ENCODE measurements at places on chromosomes 2 and 18.

GRCh38 chr18:55268628-55269275, 309.5 kb upstream of the CCDC68 start:
- DNase-seq = no peak

- no peak for DNase-seq
Observed at GRCh38 chr2:64629329-64629781, 24.4 kb downstream of the SERTAD2 start.

- no peak for DNase-seq
Observed at GRCh38 chr2:205014201-205014600, 468.9 kb downstream of the PARD3B start.

GRCh38 chr2:143477714-143478443, 348.7 kb downstream of the ARHGAP15 start:
- no peak for DNase-seq

DNA sequence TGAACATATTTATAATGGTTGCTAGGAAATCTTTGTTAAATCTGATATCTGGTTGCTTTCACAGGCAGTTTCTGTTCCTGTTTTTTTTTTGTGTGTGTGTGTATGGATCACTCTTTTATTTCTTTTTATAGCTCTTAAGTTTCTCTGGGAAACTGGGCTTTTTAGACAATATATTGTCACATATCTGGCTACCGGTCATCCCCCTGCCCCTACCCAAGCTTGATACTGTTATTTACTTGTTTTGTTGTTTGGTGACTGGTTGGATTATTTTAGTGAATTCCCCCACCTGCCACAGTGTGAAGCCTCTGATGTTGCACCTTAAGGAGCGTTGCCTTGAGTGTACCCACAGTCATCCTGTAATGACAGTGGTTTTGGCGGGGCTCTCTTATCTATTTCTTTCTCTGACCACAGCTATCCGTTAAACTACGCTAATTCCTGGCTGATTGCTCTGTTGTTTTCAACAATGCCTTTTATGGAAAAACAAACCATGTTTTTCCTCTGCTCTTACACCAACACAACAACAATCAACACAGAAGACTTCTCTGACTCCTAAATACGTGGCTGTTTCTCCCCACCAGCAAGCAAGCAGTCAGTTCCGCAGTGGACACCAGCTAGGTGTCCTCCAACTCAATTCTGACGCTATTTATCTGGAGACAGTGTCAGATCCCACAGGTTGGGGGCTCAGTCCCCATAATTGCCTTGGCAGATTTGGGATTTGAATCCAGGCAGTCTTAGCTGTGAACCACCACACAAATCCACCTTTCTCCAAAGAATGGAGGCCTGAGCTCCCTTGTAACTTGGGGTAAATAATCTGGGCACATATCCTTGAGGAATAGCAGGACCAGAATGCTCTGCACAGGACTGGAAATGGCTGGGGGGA, 10.9 kb downstream of the GNLY start:
- peak; percentile 69 for DNase-seq

GRCh38 chr2:99805930-99806476, 316.2 kb upstream of the REV1 start:
- DNase-seq = no peak

DNA sequence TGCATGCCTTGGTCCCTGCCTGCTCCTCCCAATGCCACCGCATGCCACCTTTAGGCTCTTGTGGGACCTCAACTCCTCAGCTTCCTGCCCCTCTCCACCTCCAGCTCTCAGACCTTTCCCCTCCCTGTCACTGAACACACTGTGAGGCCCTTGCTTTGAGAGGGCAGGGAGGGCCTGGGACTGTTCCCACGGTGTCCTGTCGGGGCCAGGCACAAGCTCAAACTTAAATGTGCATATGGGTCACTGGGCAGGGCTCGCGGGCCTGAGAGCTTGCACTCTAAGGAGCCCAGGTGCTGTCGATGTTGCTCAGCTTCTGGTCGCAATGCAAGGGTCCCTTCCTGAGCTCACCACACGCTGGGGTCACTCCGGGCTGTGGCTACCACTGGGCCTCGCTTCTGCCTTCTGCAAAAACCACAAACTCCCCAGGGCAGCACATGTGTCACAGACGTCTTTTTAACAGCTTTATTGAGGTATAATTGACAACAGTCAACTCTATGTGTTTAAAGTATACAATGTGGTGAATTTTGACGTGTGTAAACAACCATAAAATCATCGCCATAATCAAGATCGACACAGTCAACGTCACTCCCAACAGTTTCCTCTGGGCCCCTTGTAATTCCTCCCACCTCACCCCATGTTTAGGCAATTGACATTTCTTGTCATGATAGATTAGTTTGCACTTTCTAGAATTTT, 11.9 kb upstream of the B3GNT7 start:
- no peak for DNase-seq

- no peak for DNase-seq
Observed at GRCh38 chr2:149164296-149164695, 125.8 kb downstream of the LYPD6B start.

DNA sequence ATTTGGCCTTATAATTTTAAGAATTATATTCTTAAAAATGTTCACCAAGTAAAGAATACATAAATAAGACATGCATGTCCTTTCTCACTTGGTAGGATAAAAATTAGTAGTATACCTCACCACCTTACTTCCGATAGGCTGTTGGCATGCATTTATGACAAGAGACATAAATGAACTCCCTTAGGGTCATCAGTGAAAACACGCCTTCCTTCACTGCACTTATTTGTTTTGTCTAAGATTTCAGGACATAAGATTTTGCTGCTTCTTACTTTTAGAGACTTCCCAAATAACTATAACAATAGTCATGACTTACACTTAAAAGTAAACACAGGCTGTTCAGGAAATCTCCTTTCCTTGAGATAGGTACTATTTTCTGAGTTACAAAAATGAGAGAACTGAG, 661.3 kb upstream of the CNTNAP5 start:
- DNase-seq = no peak

- no peak for DNase-seq
Observed at GRCh38 chr2:28991021-28991420, 9.9 kb downstream of the TOGARAM2 start.

DNA sequence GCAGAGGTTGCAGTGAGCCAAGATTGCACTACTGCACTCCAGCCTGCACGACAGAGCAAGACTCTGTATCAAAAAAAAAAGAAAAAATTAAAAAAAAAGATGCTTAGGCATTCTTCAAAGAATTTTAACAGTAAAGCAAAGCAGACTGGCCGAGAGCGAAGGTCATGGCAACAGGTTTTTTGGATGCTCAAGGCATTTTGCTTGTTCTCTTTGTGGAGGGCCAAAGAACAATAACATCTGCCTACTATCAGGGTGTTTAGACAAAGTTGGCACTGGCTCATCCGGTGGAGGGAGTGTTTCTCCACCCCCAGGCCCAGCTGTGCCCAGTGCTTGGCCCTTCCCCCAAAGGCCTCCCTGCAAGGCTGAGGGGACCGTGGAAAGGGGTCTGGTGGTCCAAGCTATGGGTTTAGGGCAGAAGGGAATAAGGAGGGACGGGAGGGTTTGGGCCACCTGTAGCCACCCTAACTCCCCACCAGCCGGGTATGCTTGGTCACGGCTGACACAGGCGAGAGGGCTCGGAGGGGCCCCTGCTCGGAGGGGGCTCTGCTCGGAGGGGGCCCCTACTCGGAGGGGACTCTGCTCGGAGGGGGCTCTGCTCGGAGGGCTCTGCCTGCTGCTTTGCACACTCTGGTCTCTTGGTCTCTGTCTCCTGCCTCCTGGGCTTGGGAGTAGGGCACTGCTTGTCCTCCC, 26.7 kb upstream of the ALLC start:
- DNase-seq = no peak

DNA sequence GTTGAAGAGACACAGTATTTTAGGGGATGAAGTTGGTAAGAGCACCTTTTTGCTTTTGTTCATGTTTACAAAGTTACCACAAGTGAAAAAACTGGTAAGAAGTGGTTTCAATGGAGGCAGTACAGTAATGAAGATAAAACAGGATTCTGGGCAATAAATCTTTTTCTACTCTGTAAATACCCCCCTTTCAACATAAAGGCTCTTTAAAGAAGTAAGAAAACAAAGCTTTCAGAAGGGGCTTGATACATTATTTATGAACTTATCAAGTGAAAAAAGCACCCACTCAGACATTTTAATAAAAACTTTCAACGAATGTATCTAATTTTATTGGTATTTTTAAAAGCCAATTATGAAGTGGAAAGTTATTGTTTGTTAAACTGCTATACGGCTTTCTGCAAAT, 522.9 kb downstream of the ZEB2 start:
- DNase-seq = no peak

- no peak for DNase-seq
Observed at GRCh38 chr2:23502096-23502495, 117.1 kb downstream of the KLHL29 start.

- DNase-seq = no peak
Observed at GRCh38 chr2:141035846-141036420, 1094.9 kb downstream of the LRP1B start.

DNA sequence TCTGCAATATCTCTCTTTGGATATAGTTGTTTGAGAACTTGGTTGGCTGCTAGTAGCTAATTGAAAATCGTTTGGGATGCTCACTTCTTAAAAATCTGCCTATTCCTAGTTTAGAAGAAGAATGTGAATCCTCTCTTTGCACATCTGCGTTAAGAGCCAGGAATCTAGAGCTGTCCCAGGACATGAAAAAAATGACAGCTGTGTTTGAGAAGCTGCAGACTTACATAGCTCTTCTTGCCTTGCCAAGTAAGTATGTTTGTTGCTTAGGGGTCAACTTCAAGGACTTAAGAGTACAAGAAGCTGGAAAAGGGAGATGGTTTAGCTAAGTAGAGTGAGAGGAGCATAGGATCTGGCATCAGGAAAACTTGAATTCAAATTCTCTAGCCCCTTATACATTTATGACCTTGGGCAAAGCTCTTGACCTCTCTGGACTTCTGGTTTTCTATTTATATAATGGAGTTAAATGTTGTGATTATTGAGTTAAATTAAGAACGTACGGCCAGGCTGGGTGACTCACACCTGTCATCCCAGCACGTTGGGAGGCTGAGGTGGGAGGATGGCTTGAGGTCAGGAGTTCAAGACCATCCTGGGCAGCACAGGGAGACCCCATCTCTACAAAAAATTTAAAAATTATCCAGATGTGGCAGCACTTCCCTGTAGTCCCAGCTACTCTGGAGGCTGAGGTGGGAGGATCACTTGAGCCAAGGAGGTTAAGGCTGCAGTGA, 55.2 kb upstream of the STON1 start:
- no peak for DNase-seq

GRCh38 chr18:45713239-45713638, 10.7 kb upstream of the SLC14A1 start:
- DNase-seq = no peak

DNA sequence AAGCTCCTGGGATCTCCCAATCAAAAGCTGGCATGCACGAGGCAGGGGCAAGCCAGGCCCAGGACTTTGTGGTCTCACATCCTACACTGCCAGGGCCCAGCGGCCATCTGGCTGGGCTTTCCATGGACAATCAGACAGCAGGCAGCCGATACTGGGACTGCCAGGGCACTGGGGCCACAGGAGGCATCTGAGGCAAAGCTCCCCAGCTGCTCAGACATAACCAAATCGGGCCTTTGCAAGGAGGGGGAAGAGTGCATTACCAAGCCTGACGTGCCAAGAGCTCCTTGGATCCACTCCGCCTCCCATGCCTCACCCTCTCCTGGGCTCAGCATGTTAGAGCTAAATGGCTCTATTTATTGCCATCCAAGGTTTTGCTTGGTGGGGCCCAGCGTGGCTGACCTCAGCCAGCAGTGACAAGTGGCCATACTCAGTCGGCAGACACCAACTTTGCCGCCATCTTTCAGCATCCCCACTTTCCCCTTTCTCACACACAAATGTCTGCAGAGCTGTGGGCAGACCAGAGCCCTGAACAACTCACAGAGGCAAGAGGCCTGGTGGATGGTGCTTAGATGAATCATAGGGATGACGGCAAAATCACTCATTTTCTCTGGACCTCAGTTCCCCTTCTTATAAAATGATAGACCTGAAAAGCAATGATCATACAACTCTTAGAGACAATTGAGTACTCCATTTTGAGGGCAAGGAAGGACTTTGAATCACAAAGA, 200.8 kb downstream of the TTC32 start:
- DNase-seq = no peak

GRCh38 chr2:194090251-194090905, 1566.6 kb upstream of the SLC39A10 start:
- no peak for DNase-seq

GRCh38 chr2:238573065-238573778, 146.5 kb downstream of the ASB1 start:
- peak; percentile 6 for DNase-seq

DNA sequence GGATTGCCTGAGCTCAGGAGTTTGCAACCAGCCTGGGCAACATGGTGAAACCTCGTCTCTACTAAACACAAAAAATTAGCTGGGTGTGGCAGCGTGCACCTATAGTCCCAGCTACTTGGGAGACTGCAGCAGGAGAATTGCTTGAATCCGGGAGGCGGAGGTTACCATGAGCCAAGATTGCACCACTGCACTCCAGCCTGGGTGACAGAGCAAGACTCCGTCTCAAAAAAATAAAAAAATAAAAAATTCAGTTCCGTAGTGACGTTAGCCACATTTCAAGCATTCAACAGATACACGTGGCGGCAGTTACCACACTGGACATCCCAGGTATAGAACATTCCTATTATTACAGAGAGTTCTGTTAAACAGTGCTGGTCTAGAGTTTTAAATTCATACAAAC, 4.5 kb downstream of the KANSL3 start:
- no peak for DNase-seq

DNA sequence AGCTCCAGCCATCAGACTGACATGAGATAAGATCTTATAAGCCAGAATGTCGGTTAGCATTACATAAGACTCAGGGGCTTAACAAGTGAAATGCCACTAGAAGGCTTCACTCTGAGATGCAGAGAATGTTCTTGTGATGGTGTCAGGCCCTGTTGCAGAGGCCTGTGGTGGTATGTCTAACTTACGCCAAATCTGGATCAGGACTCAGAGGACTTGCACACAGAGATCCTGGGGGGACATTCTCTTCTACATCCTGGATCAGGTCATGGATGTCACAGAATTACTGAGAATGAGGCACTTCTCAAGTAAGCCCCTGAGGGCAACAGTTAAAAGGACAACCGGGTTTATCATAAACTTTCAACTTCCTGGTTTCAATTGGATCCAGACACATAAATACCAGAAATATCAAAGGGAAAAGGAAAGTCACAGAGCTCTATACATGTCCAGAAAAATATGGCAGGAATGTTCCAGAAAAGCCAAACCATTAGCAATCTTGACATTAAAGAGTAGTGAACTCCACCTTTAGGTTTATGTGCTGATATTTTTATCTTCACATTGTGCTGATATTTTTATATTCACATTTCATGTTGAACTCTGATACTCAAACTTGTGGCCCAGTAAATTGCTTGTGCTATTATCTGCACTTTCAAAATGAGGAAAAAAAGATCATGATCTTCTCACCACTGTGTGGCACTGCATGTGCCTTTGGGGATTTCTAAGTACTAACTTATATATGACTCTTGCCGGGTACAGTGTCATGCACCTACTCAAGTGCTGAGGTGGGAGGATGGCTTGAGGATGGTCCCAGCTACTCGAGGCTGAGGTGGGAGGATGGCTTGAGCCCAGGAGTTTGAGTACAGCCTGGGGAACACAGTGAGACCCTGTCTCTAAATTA, 137.5 kb upstream of the RNF152 start:
- DNase-seq = no peak

- no peak for DNase-seq
Observed at GRCh38 chr2:239550357-239550756, 149.5 kb upstream of the HDAC4 start.

- DNase-seq = no peak
Observed at GRCh38 chr18:11972371-11973174, 8.7 kb upstream of the IMPA2 start.

- DNase-seq = no peak
Observed at GRCh38 chr2:96251721-96252292, 14.0 kb downstream of the TMEM127 start.

- no peak for DNase-seq
Observed at GRCh38 chr2:145058457-145058856, 538.5 kb upstream of the ZEB2 start.

All from CD4-positive, alpha-beta T cell treated with Interleukin-10 for 1 hour (primary cell).